Naive thymus-derived CD8-positive, alpha-beta T cell (primary cell): ENCODE measurements at places on chromosomes 4 and X. TPM values are rescaled to one million over a fixed set of nuclear protein-coding genes. Genes with fewer than 3 reads are reported as not detected.

Gene NELFA
- 47.9 TPM for total RNA-seq

Gene PCSK1N
- 4.9 TPM for total RNA-seq

Gene L1CAM
- 0.23 TPM for total RNA-seq

Gene TMPRSS11E
- total RNA-seq: not detected

Gene RBMXL3
- not detected for total RNA-seq

Gene SPANXB1
- not detected for total RNA-seq

Gene NEUROG2
- not detected for total RNA-seq

Gene SYNPO2
- 1.0 TPM for total RNA-seq

Gene CENPVL1
- not detected for total RNA-seq

Gene GPRASP2
- 5.1 TPM for total RNA-seq

Gene NAT8L
- not detected for total RNA-seq

Gene MAGEB1
- not detected for total RNA-seq

Gene SPANXA1
- total RNA-seq: not detected

Gene NHS
- total RNA-seq: not detected

Gene TCEAL8
- total RNA-seq: 26.8 TPM

Gene FGF13
- total RNA-seq: not detected

Gene NUDT9
- total RNA-seq: 18.1 TPM

Gene CHRNA9
- total RNA-seq: 0.55 TPM

Gene TRMT44
- total RNA-seq: 29.0 TPM

Gene APLN
- not detected for total RNA-seq

Gene CEP135
- total RNA-seq: 25.9 TPM
